ENCODE measurements at places on chromosomes 5 and 9.

- DNase-seq = no peak
These were observed 214.3 kb upstream of the IRX1 start for GRCh38 chr5:3381206-3381825.

DNA sequence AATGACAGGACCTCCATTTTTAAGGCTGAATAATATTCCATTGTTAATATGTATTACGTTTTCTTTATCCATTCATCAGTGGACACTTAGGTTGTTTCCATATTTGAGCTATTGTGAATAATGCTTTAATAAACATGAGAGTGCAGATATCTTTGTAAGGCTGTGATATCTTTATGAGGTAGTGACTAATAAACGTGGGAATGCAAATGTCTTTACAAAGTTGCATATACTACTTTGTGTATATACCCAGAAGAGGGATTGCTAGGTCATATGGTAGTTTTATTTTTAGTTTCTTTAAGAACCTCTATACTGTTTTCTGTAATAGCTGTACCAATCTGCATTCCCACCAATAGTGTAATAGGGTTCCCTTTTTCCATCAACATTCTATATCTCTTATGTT is 148.7 kb downstream of the FOCAD start:
- DNase-seq = no peak

- no peak for DNase-seq
These were observed 204.4 kb downstream of the EFNA5 start for GRCh38 chr5:107466233-107466769.

GRCh38 chr5:11181940-11182339 is 420.9 kb upstream of the DAP start:
- no peak for DNase-seq

DNA sequence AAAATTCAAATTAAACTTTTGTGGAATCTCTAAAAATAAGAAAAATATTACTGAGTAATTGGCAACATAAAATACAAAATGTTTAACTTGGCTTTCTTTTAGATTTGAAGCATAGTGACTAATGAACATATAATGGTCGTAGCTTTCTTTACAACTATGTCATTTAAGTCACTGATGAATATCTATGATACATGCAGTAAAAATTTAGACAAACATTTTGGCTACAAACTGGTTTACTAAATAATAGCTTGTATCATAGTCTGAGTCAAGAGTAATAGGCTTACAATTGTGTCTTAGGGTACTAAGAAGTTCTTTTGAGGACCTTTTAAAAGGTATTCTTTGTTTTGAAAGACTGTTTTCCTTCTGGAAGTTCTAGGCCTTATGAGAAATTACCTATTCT is 2.0 kb upstream of the APC start:
- DNase-seq = no peak

DNA sequence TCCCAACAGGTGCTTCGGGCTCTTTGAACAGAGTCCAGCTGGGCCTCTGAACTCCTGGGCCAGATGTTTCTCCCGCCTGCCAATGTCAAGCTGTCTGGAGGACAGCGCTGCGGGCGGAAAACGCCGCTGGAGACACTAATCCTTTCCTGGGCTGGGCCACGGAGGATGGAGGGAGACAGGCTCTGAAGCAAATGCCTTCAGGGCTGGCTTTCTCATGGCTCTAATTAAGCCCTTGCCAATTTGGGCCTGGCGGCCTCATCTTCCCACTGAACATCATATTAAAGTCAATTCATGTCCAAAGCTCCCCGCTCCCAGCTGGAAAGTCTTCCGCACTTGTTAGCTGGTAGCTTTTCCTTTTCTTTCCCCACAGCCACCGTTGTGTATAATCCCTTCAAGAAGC is 72.7 kb downstream of the NTNG2 start:
- no peak for DNase-seq

DNA sequence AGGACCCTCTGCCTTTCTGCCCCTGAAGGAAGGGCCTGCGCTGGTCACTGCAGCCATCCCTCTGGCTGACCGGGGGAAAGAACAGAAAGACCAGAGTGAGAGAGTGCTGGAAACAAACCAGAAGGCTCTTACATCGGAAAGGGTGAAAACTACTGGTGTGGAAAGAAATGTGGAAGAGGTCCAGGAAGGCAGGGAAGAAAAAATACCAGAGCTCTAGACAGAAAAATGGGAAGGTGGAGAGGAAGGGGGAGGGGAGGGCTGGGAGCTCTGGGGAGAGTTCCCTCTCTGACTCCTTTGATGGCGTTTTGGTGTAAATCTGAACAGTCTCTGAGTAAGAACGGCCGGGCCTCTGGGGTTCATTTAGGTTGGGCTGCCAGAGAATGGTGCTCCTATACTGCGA is 47.7 kb downstream of the COL23A1 start:
- DNase-seq = no peak

DNA sequence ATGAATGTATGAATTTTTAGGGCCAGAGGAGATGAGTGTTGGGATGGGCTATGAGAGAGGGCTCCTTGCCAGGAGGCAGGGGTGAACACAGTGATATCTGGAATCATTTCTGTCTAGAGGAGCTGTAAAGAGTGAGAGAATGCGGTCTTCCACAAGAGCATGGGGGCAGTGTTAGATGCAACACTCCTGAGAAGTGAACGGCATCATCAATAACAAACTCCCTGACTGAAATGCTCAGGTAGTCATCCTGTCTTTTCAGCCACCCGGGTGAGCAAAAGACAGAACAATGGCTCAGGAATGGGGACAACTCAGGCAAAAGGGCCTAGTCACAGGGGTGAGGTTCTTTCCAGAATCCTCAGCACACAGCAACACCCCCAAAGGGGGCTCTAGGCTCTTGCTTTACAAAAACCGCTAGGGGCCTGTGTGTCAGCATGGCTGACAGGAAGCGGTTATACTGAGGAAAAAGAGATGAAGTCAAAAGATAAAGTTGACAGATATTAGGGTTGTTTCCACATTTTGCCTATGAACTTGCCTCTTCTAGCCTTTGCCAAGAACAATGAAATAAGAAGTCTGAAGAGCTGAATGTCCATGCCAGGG is 104.6 kb upstream of the LRRTM2 start:
- DNase-seq = no peak

- no peak for DNase-seq
These were observed 32.9 kb downstream of the PALM2AKAP2 start for GRCh38 chr9:109812818-109813281.

DNA sequence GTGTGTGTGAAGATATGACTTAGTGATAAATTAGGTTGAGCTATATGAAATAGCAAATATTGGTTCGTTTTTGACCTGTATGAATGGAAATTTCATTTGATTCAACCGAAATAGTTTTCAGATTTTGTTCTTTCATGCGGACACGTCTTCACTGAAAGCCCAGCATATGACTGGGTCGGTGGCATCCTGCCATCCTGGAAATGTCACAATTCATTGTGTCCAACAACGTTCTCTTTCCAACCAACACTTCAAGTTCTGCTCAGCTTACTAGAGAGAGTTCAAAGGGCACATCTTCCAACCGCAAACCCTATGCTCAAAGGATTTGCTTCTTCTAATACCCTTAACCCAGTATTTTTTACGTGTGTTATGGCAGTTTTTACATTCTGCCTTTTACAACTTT is 252.5 kb downstream of the NTRK2 start:
- DNase-seq = no peak

DNA sequence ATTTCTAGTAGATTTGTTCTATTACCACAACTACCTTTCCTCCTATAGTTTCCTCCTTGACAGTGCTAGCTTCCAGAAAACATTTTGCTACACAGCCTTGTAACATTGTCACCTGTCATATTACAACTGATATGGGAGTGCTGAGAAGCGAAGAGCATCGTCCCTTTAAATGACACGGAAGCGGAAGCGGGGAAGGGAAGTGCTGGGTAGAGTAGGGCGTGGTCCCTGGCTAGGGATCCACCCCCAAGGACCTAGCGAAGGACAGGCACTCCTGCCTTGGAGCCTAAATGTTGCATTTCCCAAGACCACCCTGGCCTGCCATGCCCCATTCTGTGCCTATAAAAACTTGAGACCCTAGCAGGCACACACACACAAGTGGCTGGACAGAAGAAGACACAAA is 57.4 kb upstream of the RANBP6 start:
- DNase-seq = no peak

DNA sequence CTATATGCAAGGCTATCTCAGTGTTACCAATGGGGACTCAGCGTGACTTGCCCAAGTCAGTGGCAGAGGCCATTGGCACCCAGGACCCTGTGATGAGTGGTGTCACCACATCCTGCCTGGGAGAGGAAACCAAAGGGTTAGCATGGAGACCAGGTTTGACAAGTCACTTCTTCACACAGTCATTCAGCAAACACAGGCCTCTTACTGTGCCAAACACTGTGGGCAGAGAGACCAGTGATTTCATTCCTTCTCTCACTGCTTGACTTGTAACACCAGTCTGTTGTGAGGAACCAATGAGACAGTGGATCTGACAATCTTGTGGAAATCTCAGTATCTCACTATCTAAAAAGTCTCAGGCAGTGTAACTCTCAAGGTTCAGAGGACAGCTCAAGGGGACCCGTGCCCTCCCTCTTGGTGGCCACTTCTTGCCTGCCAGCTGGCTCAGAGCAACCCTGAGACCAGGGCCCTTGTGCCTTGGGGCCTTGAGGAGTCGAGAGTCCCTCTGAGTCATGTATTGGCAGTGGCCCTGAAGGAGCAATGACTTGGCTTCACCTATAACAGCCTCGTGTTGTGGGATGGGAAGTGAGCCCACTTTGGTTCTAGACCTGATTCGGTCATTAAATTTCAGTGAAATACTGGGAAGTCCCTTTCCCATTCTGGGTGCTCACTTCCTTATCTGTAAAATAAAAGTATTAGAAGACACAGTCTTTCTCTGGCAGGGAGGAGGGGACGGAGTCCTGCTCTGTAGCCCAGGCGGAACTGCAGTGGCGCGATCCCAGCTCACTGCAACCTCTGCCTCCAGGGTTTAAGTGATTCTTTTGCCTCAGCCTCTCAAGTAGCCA is 1.6 kb downstream of the FABP6 start:
- DNase-seq = no peak

GRCh38 chr5:65102976-65103711 is 334.4 kb downstream of the CWC27 start:
- peak; percentile 29 for DNase-seq

GRCh38 chr9:19946441-19947109 is 157.7 kb upstream of the SLC24A2 start:
- DNase-seq = no peak

- no peak for DNase-seq
These were observed 409.2 kb downstream of the CETN3 start for GRCh38 chr5:90000351-90000750.

GRCh38 chr9:12819436-12820185 is 44.8 kb downstream of the LURAP1L start:
- DNase-seq = no peak

DNA sequence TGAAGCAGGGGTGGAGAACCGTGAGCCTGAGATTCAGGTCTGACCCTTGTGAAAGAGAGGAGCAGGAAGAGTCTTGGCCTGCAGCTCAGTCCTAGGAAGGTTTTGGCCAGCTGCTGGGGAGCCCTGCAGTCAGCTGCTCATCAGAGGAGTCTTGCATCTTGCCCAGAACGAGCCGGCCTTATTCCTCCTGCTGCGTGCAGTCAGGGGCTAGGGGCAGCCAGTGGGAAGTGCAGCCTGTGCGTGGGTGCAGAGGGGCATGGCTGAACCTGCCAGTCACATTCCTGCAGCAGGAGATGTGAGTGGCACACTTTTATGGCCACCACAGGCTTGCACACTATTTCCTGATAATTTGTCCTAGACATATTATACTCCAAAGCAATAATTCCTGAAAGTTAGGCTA is 278.7 kb downstream of the NPR3 start:
- no peak for DNase-seq

- DNase-seq = no peak
These were observed 163.4 kb downstream of the RAB3C start for GRCh38 chr5:58746321-58746720.

GRCh38 chr5:91283326-91283725 is 99.8 kb downstream of the ARRDC3 start:
- DNase-seq = no peak

- no peak for DNase-seq
These were observed 4.3 kb upstream of the SPATA6L start for GRCh38 chr9:4670591-4670990.

- no peak for DNase-seq
These were observed 211.4 kb upstream of the TUSC1 start for GRCh38 chr9:25889661-25890060.

- no peak for DNase-seq
These were observed 510.6 kb upstream of the MPDZ start for GRCh38 chr9:13790055-13790454.

DNA sequence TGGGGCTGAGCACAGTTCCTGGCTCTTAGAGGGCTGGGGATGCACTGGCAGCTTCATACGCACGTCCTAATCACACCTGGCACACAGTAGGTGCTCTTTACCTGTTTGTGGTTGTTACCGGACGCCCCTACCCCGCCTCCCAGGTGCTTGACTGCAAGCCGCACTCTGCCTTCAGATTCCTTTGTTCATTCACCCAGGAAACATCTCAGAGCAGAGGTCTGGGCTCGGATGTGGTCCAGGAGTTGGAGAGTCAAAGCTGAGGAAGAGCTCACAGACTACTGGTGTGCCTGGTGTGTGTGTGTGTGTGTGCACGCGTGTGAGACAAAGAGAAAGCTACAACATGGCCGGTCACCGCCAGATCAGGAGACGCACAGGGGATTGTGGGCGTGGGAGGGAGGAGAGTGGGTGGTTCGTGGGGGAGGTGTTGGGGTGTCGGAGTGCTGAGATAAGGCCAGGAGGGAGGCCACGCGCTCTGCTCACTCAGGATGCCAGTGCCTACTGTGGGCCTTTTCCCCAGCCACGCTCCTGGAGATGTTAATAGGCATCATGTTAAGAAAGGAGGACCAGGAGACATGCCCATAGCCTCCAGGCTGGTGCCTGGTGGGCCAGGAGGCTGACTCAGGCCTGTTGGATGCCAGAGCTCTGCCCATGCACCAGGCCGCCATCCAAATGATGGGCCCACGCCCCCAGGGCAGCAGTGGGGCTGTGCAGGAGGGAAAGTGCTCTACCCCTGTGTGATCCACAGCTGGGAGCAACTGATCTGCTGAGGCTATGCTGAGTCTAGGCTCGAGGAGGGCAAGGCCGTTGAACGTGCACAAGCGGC is 39.9 kb downstream of the CRB2 start:
- DNase-seq = no peak

DNA sequence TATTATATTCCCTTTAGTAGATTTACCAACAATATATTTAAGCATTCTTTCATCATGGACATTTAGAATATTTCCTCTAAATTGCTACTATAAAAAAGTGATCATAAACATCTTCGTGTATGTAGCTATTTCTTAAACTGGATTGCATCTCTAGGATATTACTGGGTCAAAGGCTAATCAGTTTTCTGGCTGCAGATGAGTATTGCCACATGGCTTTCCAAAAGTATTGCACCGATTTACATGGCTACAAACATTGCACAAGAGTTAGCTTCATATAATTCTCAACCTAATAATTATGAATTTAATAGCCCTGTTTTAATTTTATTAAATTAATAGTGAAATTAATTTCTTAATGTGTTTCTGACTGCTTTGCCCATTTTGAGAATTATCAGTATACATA is 183.4 kb downstream of the DMRT2 start:
- DNase-seq = no peak

- DNase-seq = no peak
These were observed 49.0 kb upstream of the RIC1 start for GRCh38 chr9:5579881-5580280.

- DNase-seq = no peak
These were observed 17.5 kb downstream of the VLDLR start for GRCh38 chr9:2638871-2639673.

- DNase-seq = no peak
These were observed 318.6 kb downstream of the ARHGEF28 start for GRCh38 chr5:73944581-73944980.
